ENCODE measurements at places on chromosomes 16 and 17.
A peak's percentile ranks its signal among the peaks of the same experiment; 100 is the strongest.

DNA sequence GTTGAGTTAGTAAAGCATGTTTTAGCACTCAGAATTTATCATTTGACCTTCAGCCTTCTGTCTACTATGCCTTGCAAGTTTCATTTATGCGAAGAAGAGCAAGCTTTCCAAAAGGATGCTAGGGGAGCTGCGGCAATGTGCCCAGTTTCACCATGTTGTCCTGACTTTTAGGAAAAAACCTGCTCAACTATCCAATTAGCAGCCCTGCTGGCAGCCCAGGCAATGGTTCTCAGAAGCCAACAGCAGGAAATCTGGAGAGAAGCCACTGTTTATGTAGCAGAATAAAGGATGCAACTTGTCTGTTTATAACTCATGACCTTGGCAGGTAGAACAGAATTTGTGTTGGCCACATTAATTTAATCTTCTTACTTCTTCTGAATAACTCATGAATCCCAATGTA lies 230.8 kb downstream of the ABCC12 start:
- DNase-seq = no peak

GRCh38 chr17:1013729-1014090 lies 16.8 kb downstream of the TIMM22 start:
- no peak for DNase-seq

- DNase-seq = no peak
Observed at GRCh38 chr17:32664936-32665583, 178.3 kb downstream of the CDK5R1 start.

GRCh38 chr17:77315551-77316190 lies 174.9 kb downstream of the SEC14L1 start:
- no peak for DNase-seq

DNA sequence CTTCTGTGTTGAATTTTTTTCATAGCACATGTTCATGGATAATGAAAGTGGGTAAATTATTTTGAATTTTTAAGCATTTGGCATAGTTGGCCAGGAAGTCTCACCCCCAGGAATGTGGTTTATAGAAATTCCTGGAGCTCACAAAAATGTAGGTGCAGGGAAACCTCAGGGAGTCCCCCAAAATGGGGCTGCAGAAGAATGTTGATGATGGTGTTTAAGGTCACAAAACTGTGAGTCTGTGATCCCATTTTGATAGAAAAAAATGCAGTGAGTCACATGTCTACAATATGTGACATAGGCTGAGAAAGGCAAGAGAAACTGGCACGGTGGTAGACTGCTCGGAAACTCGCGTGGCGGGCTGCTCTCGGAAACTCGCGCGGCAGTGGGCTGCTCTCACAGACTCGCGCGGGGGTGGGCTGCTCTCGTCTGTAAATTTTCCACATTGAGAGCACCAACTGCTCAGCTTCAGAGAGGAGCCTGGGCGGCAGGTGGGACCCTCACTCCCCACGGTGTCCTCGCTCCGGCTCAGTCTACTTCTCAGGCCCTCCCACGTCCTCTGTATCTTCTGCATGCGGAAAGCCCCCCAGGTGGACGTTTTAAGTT lies 18.7 kb upstream of the MC1R start:
- no peak for DNase-seq

DNA sequence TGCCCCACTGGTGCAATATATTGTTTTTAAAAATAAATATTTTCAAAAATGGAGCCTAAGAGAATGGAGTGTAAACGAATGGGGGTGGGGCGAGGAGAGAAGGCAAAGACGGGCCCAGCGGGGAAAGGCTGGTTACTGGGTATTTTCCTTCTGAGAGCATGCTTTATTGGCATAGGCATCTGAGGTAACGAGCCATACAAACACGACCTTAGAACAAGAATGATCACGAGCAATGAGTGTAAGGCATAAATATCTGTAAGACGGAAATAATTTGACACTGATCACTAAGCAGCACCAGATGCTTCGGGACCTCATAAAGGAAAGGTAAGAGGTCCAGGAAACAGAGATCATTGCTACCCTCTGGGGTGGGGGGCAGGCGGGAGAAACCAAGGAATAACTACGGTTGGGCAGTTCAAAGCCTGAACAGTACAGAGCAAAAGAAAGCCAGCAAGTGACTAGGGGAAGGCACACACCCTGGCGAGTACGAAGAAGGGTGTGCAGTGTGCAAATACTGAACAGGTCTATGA lies 959 bp downstream of the SSH2 start:
- DNase-seq = no peak

DNA sequence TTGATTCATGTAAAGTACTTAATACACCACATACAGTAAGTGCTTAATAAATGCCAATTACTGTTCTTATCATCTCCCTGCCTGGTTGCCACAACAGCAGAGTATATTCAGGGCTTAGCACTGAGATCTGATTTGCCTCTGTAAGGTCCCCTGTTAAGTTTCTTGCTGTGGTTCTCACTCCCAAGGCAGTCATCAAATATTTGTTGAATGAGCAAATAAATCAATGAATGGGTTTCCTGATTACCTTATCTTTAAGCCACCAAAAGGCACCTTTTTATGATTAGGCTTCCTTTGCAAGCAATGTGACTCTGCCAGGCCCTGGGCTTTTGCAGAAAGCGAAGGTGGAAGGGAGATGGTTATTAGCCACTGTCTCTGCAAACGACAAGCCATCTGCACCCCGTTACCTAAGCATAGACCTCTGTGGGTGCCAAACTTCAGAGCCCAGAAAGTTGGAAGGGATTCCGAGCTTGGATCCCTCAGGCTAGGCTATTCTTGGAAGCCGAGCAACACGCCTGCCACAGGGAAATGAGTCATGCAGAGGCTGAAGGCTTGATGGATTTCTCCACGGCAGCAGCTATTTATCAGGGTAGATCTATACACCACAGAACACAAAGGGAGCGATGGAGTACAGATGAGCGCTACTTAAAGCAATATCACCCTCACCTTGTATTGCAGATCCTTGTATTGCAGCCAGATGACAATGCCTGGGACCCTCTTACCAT lies 102.0 kb downstream of the GRIN2A start:
- no peak for DNase-seq

DNA sequence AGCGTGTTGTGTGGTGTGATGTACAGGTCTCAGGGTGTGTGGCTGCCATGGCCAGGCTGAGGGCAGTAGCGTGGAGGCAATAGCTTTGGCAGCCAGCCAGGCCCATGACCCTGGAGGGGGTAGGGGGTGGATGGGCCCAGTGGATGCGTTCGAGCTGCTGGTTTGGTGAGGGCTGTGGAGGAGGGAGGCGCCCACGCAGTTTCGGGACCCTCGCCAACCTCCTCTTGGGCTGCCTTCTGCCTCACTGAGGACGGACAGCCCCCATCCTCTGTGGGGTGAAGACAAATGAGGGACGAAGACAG lies 238.6 kb upstream of the GSE1 start:
- no peak for DNase-seq

DNA sequence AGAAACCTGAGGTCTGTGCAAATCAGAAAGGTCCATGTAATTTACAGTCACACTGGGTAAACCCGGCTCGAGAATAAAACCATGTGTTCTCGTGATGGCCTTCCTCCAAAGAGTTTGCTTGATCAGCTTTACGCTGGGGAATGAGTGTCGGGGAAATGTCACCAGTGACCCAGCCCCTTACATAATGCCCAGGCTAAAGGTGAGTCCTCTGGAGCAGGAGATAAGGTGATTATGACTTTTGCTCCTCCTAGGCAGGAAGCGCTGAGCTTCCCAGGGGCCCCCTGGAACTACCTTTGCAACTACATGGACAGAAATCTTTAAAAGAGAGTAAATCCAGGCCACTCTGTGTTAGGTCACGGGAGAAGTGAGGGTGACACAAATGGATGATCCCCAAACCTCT lies 15.7 kb downstream of the SLC6A4 start:
- no peak for DNase-seq

DNA sequence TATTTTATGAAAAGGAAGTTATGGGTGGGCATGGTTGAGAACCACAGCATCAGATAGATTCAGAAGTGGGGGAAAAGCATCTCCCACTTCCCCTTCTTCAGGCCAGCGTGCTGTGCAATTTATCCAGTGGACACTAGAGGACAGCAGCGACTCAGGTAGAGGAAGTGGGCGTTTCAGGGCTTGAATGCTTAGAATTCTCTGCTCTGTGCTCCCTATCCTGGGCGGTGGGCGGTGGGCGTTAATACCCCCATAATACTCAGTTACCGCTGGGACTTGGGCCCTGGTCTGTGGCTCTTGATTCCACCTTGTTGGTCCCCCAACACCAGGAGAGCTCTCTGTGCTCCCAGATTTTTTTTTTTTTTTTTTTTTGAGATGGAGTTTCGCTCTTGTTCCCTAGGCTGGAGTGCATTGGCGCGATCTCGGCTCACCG lies 3.7 kb upstream of the LYZL6 start:
- no peak for DNase-seq

GRCh38 chr17:57687642-57688041 lies 57.5 kb downstream of the CCDC182 start:
- DNase-seq = no peak

- peak; percentile 96 for DNase-seq
Observed at GRCh38 chr17:30378825-30379302, at the start of gene CPD. Gene CPD, plus strand, starts transcription at chr17:30378927. Its CDS starts 54 bp downstream, at chr17:30378981.

DNA sequence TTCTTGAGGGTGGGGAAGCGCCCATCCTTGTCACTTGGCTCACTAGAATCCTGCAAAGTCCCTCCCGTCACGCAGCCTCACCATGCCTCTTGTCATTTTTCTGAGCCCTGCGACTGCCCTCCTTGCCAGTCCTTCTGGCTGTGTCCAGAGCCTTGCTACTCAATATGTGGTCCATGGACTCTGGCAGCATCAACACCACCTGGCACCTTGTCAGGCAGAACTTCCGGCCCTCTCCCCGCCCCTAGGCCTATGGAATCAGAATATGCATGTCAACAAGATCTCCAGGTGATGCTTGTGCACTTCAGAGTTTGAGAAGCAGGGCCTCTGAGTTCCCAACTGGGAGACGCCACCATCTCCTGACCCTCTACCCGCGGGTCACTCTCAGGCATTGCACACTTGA lies 12.1 kb downstream of the PIMREG start:
- DNase-seq = no peak

- DNase-seq = no peak
Observed at GRCh38 chr16:52308051-52308450, 238.9 kb downstream of the TOX3 start.

DNA sequence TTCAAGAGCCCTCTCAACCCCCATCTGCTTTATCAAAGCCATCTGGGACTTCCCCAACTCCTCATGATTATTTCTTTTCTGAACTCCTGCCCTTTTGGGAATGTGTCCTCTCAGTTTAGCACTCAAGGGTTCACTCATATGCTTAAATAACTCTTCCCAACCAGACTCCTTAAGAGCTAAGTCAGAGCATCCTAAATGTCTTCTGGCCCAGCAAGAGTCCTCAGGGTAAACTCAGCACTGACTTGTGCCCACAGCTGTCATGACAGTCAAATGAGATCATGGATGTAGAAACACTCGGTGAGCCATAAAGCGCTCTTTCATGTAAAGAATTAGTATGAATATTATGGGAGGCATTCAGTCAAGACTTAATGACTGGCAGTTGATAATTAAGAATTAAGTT lies 85.9 kb downstream of the TEX14 start:
- no peak for DNase-seq

DNA sequence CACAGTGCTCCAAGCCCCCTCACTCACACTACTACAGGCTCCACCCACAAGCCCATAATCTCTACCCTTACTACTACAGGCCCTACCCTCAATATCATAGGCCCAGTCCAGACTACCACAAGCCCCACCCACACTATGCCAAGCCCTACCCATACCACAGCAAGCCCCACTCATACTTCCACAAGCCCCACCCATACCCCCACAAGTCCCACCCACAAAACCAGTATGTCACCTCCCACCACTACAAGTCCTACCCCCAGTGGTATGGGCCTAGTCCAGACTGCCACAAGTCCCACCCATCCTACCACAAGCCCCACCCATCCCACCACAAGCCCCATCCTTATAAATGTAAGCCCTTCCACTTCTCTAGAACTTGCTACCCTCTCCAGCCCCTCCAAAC lies 13.8 kb downstream of the RIPOR1 start:
- no peak for DNase-seq

GRCh38 chr16:85910854-85911247 lies 11.9 kb downstream of the IRF8 start:
- DNase-seq = no peak

DNA sequence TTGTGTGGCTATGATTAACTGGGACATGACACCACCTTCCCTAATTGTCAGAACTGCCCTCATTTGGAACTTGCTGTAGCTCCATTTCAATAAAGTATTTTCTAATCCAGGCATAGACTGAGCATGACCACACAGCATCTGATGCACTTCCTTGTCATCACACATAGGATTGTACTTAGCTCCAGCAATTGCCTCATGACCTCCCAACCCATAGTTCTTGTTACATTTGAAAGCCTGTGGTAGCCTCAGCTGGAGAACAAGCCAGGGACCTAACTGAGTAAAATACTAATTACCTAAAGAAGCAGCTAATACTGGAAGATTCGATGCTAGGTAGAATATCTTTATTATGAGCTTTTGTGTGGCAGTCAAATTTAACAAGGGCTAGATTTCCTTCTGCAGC lies 187.3 kb upstream of the KIF2B start:
- no peak for DNase-seq

- no peak for DNase-seq
Observed at GRCh38 chr17:11940904-11941303, 56.4 kb downstream of the ZNF18 start.

- DNase-seq = no peak
Observed at GRCh38 chr16:13109171-13109570, 207.8 kb downstream of the SHISA9 start.

GRCh38 chr16:70470927-70471341 lies 16.5 kb downstream of the FCSK start:
- DNase-seq = no peak

DNA sequence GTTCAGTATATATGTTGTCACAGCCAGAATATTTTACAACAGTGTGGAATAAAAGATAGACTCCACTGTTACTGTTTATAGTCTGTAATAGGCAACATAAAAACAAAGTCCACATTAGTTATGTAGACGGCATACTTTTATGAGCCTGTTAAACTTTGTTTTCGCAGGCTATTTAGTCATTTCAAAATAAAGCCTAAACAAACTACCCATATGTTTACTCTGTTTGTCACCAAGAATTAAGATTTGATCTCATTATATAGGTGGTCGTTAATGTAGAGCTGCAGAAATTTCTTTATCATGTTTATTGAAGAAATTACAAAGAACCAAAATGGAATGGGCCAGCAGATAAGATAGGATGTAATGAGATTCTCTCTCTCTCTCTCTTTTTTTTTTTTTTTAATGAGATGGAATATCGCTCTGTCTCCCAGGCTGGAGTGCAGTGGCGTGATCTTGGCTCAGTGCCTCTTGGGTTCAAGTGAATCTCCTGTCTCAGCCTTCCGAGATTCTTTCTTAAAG lies 943.8 kb upstream of the SOX9 start:
- DNase-seq = no peak

DNA sequence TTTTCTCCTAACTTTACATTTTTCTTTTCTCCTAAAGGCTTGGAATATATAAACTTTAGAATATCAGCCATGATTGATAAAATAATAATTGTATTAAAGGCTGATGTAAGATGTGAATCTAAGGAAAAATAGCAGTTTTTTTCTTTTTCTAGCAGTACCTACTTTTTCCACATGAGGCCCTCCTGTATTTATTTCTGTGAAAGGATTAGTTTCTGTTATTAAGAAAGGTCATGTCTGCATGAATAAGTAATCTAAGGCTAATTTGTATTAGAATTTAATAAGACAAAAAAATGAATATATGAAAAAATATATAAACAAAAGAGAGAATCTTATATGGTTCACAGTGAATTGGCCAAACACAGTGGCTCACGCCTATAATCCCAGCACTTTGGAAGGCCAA lies 85.3 kb downstream of the STXBP4 start:
- DNase-seq = no peak

- no peak for DNase-seq
Observed at GRCh38 chr17:49922095-49922494, 46.9 kb upstream of the DLX4 start.

GRCh38 chr16:84074721-84075120 lies 32.1 kb upstream of the SLC38A8 start:
- DNase-seq = no peak
